ENCODE measurements at places on chromosomes 5 and 9. TPM values are rescaled to one million over a fixed set of nuclear protein-coding genes. Genes with fewer than 3 reads are reported as not detected.

DNA sequence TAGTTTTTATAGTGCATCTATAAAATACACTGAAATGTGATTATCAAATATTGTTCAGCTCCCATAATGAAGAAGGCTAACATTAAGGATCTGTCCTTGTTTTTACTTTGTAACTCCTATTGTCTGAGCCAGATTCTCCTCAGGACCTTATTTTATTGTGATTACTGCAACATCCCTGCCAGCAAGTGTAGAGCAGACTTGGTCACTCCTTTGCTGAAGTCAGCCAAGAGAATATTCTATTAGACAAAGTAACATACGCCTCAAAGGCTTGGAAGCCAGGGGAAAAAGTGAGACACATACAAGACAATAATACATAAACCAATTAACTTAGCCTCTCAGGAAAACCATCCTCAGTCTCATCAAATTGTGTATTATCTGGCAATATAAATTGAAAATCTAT lies 269.6 kb downstream of the ARL15 start:
- DNase-seq, result no peak

GRCh38 chr5:43017428-43017815 lies 22.7 kb downstream of the ANXA2R start:
- DNase-seq, result peak; percentile 44

Gene IL13
- 0.32 TPM for polyA plus RNA-seq

- peak; percentile 51 for DNase-seq
These were observed at the start of gene ARSB for GRCh38 chr5:78985116-78985724. ARSB (minus strand) TSS chr5:78985310; CDS start chr5:78985248, 62 bp downstream.

DNA sequence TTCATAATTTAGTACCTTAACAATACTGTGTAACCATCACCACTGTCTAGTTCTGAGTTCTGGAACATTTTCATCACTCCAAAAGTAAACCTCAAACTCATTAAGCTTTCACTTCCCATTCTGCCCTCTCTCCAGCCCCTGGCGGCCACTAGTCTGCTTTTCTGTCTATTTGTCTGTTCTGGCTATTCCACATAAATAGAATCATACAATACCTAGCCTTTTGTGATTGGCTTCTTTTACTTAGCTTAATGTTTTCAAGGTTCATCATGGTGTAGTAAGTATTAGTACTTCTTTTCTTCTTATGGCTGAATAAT lies 138.7 kb downstream of the RAPGEF6 start:
- DNase-seq, result no peak

- no peak for DNase-seq
These were observed 8.5 kb downstream of the AMBP start for GRCh38 chr9:114069476-114070187.

- no peak for DNase-seq
These were observed 90.4 kb downstream of the ZNF608 start for GRCh38 chr5:124655921-124656511.

Gene MYOT
- polyA plus RNA-seq, result 7.8 TPM

DNA sequence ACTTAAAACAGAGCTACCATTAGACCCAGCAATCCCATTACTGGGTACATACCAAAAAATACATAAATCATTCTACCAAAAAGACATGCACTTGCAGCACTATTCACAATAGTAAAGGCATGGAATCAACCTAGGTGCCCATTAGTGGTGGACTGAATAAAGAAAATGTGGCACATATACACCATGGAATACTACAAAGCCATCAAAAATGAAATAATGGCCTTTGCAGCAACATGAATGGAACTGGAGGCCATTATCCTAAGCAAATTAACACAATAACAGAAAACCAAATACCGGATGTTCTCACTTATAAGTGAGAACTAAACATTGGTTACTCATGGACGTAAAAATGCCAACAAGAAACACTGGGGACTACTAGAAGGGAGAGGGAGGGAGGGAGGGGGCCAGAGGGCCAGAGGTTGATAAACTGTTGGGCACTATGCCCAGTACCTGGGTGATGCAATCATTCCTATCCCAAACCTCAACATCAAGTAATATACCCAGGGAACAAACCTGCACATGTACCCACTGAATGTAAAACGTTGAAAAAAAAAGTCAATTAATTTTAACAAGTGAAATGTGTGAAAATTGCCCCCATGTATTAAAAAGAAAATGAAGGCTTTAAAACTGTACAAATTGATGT lies 24.5 kb upstream of the GPR150 start:
- peak; percentile 21 for DNase-seq

Gene ANKRD34B
- 0.08 TPM for polyA plus RNA-seq

Gene PCDHGB6
- 0.61 TPM for polyA plus RNA-seq

- no peak for DNase-seq
These were observed 198.8 kb downstream of the MARCHF11 start for GRCh38 chr5:15980835-15981234.

DNA sequence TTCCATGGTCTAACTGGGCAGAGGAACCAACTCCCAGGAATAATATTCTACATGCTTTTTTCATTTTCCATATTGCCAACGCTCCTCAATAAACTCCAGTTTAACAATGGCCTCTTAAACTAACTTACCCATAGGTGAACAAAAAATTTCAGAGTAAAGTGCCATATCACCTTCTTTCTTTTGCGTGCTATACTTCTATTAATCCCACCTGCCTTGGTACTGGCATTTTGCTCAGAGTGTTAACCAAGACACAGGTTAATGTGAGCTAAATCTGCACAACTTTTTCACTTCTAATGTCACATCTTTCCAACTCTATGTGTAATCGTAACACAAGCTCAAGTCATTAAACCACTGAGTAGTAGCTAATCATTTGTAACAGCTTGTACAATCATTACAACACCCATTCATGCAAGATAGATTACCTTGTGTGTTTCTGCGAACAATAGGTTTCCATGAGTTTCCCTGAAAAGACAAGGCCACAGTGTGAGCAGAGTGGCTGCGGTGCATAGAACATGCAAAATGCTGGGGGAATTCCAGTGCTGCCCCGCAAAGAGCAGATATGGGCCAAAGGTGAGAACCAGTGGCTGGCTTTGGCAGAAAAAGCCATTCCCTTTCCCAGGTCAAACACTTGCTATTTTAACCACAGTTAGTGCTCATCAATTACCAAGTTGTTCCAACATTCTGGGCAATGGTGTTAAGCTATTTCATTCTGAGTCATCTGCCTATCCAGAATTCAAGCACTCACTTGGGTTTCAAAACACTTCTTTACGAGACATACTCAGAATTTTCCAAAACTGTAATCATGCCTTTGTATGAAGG lies 42.8 kb downstream of the TIMD4 start:
- no peak for DNase-seq

- no peak for DNase-seq
These were observed 526.1 kb downstream of the TLR4 start for GRCh38 chr9:118230329-118230728.

GRCh38 chr5:122507581-122507980 lies 195.5 kb downstream of the SNCAIP start:
- DNase-seq, result no peak

Gene RICTOR
- 10.2 TPM for polyA plus RNA-seq

DNA sequence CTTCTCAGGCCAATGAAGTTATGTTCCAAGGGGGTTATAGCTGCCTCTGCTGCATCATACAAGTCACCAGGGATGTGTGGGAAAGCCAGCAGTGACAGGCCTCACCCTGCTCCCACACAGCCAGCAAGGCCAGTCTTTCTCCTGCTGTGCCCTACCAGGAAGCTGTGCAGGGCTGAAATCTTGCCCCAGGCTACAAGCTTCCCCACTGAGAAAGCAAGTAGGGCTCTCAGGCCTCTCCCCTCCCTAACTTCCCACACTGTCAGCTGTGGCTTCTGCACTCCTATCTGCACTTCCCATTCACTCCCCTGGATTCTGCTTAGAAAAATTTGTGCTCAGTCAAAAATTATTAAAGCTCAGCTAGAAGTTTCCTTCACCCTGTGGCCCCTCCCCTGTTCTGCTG lies 611.2 kb upstream of the ZNF608 start:
- DNase-seq, result no peak

Gene NR5A1
- polyA plus RNA-seq, result 110 TPM
